ENCODE measurements at places on chromosomes 13 and 19. TPM values are rescaled to one million over a fixed set of nuclear protein-coding genes. Genes with fewer than 3 reads are reported as not detected.

Gene RPL18A
- 2,894 TPM for total RNA-seq

Gene MEX3D
- total RNA-seq: 78.8 TPM

Gene ALOX5AP
- total RNA-seq: not detected

Gene AP1M2
- total RNA-seq: 140 TPM

DNA sequence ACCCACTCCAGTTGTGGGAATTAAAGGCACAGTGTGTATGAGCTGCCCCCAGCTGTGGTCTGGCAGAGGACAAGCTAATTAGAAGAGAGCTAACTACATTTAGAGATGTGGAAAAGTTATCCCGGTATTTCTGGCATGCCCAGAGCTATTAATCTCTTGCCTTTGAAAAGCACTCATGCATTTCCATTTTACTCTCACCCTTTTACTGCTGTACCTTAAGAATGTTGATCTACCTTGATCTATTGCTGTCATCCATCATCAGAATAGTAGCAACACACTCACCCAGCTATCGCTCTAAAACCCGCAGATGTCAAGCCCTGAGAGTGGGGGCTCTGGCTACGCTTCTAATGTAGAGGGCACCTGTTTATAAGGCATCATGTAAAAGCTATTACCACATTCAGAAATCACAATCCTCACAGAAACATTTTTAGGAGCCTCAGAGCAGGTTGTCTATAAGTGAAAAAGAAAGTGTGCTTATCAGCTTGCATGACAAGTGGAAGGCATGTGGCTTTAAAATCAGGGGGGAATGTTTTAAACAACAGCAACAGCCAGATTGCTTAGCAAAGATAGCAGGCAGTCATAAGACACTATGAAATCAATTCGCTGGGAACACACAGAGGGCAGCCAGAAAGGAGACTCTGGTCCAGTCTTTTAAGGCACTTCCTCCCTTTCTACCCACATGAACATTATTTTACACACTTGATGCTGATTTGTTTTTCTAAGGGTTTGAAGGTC, 224.2 kb upstream of the IRS2 start:
- no peak for DNase-seq

- DNase-seq: peak; percentile 44
These were observed 3.3 kb upstream of the RASA3 start for GRCh38 chr13:114135731-114136171.

DNA sequence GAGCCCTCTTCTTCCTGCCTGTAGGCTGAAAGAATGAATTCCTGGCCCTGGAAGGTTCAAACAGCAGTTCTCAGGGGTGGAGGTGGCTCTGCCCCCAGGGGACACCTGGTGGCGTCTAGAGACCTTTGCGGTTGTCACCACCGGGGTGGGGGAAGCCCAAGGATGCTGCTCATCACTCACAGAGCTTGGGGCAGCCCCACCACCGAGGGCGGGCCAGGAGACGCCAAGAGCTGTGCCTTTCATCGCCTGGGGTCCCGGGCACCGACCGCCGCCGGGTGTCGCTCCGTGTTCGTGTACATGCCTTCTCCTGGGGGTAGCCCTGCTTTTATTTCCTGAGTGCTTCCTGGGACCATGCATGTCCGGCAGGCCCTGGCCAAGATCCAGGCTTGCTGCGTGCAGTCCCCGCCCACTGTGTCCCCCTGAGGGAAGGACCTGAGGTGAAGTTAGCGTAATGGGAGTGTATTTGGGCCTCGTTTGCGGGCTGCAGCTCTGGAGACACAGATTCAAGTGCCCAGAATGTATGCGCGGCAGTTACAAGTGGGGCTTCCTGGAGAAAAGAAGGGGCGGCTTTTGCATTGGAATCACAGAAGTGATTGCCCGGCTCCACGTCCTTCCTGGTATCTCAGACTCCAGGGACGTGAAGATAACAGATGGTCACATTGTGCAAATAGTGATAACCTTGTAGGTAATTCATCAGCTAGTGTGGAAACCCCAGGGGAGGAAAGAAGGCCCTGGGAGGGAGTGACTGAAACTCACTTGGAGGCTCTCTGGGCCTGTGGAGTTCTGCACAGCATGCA, 7.8 kb downstream of the DOT1L start:
- DNase-seq: no peak

DNA sequence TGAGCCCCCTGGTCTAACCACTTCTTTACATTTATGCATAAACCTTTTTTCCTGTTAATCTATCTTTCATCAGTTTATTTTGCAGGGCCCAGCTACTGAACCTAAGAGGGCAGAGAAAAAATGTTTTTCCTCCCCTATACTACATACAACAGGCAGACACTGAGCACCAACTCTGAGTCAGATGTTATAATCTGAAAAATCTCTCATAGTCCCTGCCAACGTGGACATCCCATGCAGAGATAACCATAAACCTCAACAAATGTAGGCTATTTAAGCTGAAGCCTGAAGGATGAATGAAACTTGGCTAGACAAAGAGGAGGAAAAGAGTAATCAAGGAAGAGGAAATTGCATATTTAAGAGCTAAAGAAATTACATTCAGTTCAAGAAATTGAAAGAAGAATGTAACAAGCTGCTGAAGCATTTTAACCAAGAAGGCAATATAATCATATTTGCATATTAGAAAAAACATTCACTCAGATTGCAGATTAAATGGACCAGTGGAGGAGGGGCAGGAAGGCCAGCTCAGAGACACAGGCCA, 2.6 kb downstream of the NEK3 start:
- no peak for DNase-seq

GRCh38 chr19:48826606-48827020, 9.7 kb downstream of the HSD17B14 start:
- peak; percentile 85 for DNase-seq

- DNase-seq: peak; percentile 84
These were observed at the start of gene APLP1 for GRCh38 chr19:35868172-35868822. TSS of gene APLP1 (plus strand) at chr19:35868574. CDS start at chr19:35868637, 63 bp downstream.

DNA sequence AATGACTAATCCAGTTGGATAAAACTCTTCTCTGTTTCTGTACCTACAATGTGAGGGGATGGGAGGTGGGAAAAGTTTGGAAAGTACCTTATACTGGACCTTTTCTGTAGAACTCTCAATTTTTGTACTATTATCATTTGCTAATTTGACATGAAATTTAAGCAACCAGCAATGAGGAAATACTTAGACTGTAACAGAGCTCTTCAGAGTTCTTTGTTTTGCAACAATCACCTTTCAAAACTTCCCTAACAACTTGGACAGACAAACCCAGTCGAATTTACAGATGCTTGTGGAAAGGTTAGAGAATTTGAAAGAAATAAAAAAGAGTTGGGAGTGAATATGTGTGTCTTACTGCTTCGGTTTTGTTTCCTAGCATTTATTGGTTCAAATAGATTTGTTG, 16.8 kb downstream of the KBTBD7 start:
- no peak for DNase-seq

DNA sequence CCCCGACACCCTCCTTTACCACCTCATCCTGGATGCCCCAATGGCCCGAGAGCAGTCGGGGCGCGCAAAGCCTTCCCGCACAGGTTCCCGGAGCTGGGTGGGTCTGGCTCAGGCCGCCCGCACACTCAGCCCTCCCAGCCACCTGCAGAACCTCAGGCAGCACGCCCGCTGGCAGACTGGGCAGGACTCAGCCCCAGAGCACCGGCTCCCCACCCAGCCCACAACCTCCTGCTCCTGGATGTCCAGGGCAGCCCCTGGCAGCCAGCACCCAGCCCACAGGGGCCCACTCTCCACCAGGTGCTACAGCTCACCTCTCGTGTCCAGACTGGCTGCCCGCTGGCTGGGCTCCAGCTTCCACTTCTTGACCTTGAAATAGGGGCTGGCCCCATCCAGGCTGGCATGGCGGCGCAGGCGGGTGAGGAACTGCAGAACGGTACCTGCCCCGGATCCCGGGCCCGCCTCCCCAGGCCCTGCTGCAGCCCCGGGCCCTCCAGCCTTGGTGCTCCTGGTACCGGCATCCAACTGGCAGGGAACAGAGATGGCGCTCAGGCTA, 4.6 kb downstream of the CBARP start:
- no peak for DNase-seq
